Large intestine (tissue), 12 donors: ENCODE measurements at places on chromosomes 13 and 19.

- DNase-seq: no peak
Observed at GRCh38 chr13:73656863-73657262, 477.3 kb downstream of the KLF12 start.

GRCh38 chr19:2714531-2715269 is 6.5 kb downstream of the DIRAS1 start:
- DNase-seq: no peak

DNA sequence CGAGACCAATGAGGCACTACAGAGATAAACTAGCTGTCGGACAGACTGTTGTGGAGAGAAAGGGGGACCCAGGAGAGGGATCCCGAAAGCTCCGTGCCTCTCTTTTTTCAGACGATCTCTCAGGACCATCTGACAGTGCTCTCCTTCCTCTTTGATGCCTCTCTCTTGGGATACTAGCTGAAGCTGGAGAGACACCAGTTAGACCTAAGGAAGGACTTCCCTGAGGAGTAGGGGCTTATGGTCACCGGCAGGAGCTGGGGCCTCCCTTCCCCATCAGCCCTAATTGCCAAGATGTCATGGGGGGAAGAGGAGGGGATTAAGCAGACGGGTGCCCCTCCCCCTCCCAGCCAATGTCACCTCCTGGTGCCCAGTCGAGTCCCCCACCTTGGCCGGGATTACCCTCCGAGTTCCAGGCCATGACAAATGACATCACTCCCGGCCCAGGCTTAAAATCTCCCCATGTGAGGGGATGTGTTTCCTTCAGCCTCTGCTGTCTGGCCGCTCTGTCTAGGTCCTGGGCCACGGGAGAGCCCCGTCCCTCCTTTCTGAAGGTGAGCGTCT is at the start of gene CRX:
TSS of gene CRX (plus strand) at position 478 of the 561 bp plus-strand sequence. CDS start 12,507 bp downstream, outside the sequence.
- no peak for DNase-seq

DNA sequence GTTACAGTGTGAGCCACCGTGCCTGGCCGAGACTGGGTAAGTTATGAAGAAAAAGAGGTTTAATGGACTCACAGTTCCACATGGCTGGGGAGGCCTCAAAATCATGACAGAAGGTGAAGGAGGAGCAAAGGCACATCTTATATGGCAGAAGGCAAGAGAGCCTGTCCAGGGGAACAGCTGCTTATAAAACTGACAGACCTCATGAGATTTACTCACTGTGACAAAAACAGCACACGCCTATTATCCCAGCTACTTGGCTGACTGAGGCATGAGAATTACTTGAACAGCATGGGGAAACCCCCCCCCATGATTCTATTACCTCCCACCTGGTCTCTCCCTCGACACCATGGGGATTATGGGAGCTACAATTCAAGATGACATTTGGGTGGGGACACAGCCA is 23.4 kb upstream of the ZNF561 start:
- DNase-seq: no peak

DNA sequence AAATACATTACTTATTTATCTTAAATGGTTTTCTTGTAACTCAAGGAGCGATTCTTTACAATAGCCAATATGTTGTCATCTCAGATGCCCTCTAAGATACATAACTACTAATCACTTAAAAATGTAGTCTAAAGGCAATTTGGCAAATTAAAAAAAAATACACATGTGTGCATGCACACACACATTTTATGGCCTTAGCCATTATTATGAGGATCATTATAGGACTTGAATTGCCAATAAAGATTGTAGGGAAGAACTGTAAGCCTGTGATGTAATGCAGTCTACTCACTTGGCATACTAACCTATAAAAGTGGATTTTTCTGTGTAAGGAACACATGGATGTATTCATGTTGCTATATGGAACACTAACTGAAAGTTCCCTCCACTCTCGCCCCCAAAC is 274.3 kb downstream of the SHISA2 start:
- DNase-seq: no peak

DNA sequence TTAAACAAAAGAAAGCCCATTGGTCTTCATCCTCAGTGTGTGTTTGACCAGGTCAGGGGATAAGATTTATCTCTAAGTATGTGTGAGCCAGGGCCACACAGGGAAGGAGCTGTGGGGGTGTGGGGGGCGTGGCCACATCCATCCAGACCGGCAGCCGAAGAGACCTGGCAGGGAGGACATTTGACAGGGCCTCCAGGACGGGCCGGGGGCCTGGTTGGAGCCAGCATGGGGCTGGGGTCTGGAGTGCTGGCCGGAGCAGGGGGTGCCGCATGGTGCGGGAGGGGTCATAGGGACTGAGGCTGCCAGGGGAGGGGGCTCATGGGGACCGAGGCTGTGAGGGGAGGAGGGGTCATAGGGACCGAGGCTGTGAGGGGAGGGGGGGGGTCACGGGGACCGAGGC is 20.4 kb upstream of the GNA15 start:
- peak; percentile 1 for DNase-seq

GRCh38 chr19:11924886-11925650 is at the start of gene ZNF700:
Gene ZNF700 (plus strand): TSS chr19:11925107. CDS start chr19:11925211, 104 bp downstream.
- DNase-seq: peak; percentile 93

- DNase-seq: no peak
Observed at GRCh38 chr13:51249770-51250741, 27.9 kb downstream of the FAM124A start.

DNA sequence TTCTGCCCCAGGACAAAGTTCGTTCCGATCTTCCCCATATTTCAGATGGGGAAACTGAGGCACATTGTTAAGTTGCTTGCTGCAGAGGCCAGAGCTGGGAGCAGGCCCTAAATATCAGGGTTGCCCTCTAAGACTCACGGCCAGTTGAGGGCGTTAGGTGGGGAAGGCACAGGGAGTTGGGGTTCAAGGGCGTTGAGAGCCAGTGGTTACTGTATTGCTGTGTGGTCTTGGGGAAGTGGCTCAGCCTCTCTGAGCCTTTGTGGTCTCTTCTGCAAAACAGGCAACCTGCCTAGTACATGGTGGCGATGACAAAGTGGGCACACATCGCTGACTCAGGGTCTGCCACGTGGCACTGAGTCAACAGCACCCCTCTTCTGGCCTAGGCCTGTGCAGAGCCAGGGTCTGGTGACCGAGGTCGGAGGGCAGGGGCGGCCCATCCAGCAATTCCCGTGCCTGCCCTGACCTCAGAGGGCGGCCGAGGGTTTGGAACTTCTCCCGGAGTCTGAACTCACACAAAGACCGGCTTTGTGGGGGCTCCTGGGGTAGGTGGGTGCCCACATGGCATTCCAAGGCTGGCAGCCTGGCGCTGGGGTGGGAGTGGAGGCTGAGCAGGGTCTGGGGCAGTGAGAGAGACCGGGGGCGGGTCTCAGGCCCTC is 10.2 kb downstream of the TNFAIP8L1 start:
- no peak for DNase-seq

GRCh38 chr13:31951215-31951678 is 80.3 kb upstream of the FRY start:
- peak; percentile 77 for DNase-seq

GRCh38 chr13:94968040-94968756 is 255.9 kb upstream of the SOX21 start:
- DNase-seq: no peak

GRCh38 chr13:42271337-42272114 is 426 bp upstream of the AKAP11 start:
- DNase-seq: peak; percentile 98
